ENCODE measurements at places on chromosomes 5 and 9. TPM values are rescaled to one million over a fixed set of nuclear protein-coding genes. Genes with fewer than 3 reads are reported as not detected.

The RIOK2 gene
- total RNA-seq: 74.0 TPM

The FREM1 gene
- total RNA-seq: 33.6 TPM

The SLC34A1 gene
- total RNA-seq: not detected

The FBP2 gene
- total RNA-seq: not detected

The LMNB1 gene
- total RNA-seq: 197 TPM

The N4BP3 gene
- not detected for total RNA-seq

The WNT8A gene
- total RNA-seq: not detected

The BRINP1 gene
- total RNA-seq: not detected

The LCN12 gene
- total RNA-seq: 3.4 TPM

The CCL21 gene
- not detected for total RNA-seq

The UBTD2 gene
- total RNA-seq: 24.1 TPM

The APBA1 gene
- total RNA-seq: 0.15 TPM

The SLC28A3 gene
- total RNA-seq: not detected

The RPL35 gene
- total RNA-seq: 2,153 TPM

The PGM5 gene
- total RNA-seq: not detected
